ENCODE measurements at places on chromosomes 13 and 19. TPM values are rescaled to one million over a fixed set of nuclear protein-coding genes. Genes with fewer than 3 reads are reported as not detected.
A peak's percentile ranks its signal among the peaks of the same experiment; 100 is the strongest.

The COMMD6 gene
- total RNA-seq, result 108 TPM

The URAD gene
- not detected for total RNA-seq

The PLEKHF1 gene
- 5.5 TPM for total RNA-seq

The SLC25A41 gene
- 0.93 TPM for total RNA-seq

The SLC25A15 gene
- total RNA-seq, result 24.5 TPM

The TMC4 gene
- 60.3 TPM for total RNA-seq

The POU2F2 gene
- total RNA-seq, result 0.89 TPM

The SLC46A3 gene
- 0.93 TPM for total RNA-seq

The KCNRG gene
- total RNA-seq, result 2.5 TPM

The FUT3 gene
- 2.6 TPM for total RNA-seq

The MEIOSIN gene
- 2.1 TPM for total RNA-seq

The C1QTNF9B gene
- not detected for total RNA-seq

- no peak for DNase-seq
Observed at GRCh38 chr13:71864986-71865873, 1.8 kb downstream of the DACH1 start.

GRCh38 chr19:19388568-19389555 lies 16.6 kb upstream of the GATAD2A start:
- DNase-seq, result no peak

DNA sequence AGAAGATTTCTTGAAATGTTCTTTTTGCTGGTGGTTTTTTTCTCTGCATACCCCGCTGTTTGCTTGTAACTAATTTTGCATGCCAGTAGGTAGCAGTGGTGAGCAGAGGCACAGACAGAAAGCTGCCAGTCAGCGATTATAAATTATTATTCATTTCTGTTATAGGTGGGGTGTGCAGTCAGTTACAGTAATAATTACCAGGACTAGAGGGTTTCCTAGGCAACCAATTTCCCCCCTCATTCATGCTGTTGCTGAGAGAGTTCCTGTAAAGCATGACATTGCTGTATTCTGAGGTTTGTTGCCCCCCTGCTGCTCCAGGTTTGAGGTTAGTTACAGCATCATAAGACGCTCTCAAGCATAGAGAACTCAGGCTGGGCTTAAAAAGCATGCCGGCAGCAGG lies 104.5 kb downstream of the URI1 start:
- DNase-seq, result no peak

DNA sequence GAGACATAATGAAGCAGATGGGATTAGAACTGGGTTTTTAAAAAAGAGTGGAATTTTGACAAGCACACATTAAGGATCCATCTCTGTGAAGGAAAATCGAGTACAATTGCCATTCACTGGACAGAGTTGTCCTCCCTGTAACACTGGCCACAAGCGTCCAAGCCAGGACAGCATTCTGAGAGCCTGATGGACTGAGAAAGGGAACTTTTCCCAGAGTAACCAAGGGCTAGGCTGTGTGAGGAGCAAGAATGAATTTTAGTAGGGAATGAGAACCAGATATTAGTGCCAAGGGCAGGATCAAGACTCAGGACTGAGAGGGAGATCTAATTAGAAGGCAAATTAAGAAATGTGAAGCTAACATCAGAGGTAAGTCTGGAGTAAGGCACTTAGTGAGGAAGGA lies 73.1 kb downstream of the DCLK1 start:
- no peak for DNase-seq

- no peak for DNase-seq
Observed at GRCh38 chr19:56014765-56015164, 28.2 kb downstream of the NLRP5 start.

DNA sequence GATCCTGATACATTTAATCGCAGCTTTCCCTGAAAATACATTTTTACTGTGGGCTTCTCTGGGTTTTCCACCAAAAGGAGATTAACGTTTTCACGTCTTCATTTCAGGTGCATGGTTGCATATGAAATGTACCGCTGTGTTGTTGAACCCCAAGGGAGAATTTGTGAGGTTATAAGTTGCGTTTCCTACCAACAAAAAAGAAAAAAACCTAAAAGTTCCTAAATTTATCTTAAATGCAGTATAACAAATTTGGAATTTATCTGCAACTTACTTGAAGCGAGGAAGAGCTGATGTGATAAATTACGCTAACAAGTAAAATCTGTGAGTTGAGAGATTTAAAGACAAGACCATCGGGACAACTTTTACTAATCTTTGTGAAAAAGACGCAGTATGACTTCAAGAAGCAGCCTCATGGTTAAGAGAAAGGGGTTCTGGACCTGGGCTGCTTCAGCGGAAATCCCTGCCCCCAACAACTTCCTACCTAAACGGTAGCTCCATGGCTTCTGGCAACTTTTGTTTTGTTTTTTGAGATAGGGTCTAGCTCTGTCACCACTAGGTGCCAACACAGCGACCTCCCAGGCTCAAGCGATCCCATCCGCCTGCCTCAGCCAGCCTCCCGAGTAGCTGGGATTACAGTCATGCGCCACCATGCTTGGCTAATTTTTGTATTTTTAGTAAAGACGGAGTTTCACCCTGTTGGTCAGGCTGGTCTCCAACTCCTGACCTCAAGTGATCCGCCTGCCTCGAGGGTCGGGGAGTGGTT lies 958 bp upstream of the OBI1 start:
- no peak for DNase-seq

GRCh38 chr19:44872661-44873060 lies 18.4 kb upstream of the TOMM40 start:
- no peak for DNase-seq

GRCh38 chr13:45141369-45141768 lies 21.1 kb downstream of the GTF2F2 start:
- DNase-seq, result no peak

GRCh38 chr19:38554676-38555141 lies 63.0 kb downstream of the MAP4K1 start:
- DNase-seq, result no peak

GRCh38 chr13:36088463-36088862 lies 42.7 kb downstream of the DCLK1 start:
- no peak for DNase-seq

GRCh38 chr13:37381502-37381901 lies 217.1 kb downstream of the POSTN start:
- DNase-seq, result no peak

GRCh38 chr13:97757807-97758206 lies 195.7 kb upstream of the IPO5 start:
- no peak for DNase-seq

DNA sequence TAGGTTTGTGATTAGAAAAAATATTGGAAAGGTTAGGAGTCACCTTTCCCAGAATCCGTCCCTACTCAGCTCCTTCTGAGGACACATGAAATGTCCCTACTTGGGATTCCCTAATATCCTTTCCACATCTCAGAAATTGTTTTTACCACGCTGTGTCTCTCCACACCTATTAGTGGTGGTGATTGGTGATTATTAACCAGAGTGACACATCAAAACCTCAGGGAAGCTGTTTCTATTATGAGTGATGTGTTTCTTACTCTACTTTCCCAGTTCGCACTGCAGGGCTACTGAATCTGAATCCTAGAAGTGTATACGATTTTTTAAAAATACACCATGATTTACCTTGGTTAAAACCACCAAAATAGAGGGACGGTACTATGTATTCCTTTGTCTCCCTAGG lies 460.8 kb downstream of the TBC1D4 start:
- DNase-seq, result no peak

GRCh38 chr13:19587635-19588300 lies 26.4 kb upstream of the TPTE2 start:
- DNase-seq, result peak; percentile 27

- no peak for DNase-seq
Observed at GRCh38 chr13:78881751-78882150, 222.8 kb upstream of the OBI1 start.

DNA sequence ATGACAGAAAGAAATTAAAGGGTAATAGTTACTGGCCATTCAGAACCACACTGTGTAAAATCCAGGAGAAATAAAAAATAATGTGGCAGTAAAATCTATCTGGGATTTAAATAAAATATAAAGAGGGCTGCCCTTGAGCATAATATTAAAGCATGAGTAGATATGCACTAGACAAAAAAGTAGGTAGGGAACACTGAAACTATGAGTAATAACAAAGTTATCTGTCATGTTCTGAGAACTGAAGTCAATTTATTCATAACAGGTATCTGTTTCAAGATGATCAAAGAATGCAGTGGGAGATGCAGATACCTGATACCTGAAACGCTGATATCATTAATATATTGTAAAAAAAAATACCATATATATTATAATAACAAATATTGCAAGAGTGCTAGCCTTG lies 1672.0 kb downstream of the SLITRK5 start:
- DNase-seq, result no peak

DNA sequence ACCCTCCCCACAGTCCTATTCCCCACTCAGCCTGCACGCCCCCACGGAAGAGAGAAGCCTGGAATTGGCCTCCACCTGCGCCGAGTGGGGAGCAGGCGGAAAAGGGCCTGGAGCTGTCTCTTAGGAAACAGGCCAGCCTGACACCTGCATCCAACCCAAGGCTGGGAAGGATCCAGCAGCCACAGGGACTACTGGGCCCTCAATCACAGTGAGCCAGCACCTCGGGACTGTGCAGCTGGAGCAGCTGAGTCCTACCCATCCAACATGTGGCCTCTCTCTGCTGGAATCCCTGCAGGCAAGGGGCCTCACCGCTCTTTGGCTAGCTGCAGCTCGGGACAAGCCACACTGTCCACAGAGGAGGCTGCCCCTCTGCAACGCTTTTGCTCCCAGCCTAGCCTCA lies 8.3 kb upstream of the EPHX3 start:
- no peak for DNase-seq

- DNase-seq, result no peak
Observed at GRCh38 chr19:10091895-10092641, 6.0 kb downstream of the SHFL start.

DNA sequence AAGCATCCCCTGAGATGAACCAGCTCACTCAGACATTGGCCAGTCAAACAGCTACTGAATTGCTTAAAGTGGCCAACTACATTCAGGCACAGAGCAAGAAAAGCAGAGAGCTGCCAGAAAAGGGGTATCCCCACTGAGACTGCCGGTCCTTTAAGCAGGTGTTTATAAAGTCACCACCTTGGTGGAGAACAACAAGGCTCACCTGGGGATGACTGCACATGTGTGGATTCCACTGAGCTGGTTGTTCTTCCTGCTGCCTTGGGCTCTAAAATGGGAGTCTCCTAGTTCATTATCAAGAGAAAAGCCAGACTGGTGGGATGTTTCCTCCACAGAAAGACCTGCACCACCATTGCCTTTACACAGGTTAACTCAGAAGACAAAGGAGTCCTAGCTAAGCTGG lies 51.8 kb upstream of the IPO5 start:
- no peak for DNase-seq

GRCh38 chr13:26967119-26968038 lies 204.2 kb downstream of the USP12 start:
- DNase-seq, result no peak

- no peak for DNase-seq
Observed at GRCh38 chr13:98632961-98633360, 56.1 kb upstream of the STK24 start.

DNA sequence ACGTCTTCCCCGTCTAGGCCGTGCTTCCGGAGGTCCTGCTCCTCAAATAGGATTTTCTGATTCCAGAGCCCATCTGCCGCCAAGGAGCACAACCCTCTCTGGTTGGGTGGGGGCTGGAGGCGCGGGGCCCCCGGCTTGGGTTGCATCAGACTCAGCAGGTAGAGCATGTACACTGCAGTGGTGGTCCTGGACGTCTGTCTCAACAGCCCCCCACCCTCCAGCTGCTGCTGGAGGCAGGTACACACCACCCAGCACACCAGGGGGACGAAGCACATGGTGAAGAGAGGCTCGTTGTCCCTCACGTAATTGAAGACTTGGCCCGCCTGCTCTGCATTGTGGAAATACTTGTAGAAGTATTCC lies 13.9 kb downstream of the NLRP12 start:
- no peak for DNase-seq

DNA sequence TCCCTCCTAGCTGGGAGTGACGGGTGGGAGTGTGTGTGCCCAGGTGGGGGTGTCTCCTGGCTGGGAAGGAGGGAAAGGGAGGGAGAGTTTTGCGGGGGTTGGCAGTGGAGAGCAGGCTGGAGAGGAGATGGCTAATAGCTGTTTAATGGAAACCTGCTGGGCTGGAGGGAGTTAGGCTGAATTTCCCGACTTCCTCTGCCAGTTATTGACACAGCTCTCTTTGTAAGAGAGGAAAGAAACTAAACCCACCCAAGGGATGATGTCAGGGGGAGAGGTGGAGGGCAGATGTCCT lies 10.2 kb upstream of the ILF3 start:
- no peak for DNase-seq

- no peak for DNase-seq
Observed at GRCh38 chr13:39317291-39317690, 279.0 kb downstream of the NHLRC3 start.

DNA sequence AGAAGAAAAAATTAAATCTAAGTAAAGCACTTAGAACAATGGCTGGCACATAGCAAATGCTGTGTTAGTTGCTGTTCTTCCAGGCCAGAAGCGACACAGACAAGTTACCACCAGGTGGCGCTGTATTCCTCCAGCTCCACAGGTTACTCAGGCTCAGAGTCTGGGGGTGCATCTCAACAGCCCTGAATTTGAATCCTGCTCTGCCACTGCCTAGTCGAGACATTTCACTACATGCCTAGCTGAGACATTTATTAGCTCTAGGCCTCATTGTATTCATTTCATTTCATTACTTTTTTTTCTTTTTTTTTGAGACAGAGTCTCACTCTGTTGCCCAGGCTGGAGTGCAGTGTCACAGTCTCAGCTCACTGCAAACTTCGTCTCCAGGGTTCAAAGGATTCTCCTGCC lies 16.4 kb upstream of the CYP2B6 start:
- DNase-seq, result peak; percentile 64

GRCh38 chr13:101965096-101965495 lies 436.8 kb downstream of the FGF14 start:
- DNase-seq, result no peak

GRCh38 chr19:10747674-10748073 lies 29.8 kb downstream of the DNM2 start:
- DNase-seq, result no peak

GRCh38 chr19:32599736-32600157 lies 18.8 kb downstream of the PDCD5 start:
- peak; percentile 55 for DNase-seq

DNA sequence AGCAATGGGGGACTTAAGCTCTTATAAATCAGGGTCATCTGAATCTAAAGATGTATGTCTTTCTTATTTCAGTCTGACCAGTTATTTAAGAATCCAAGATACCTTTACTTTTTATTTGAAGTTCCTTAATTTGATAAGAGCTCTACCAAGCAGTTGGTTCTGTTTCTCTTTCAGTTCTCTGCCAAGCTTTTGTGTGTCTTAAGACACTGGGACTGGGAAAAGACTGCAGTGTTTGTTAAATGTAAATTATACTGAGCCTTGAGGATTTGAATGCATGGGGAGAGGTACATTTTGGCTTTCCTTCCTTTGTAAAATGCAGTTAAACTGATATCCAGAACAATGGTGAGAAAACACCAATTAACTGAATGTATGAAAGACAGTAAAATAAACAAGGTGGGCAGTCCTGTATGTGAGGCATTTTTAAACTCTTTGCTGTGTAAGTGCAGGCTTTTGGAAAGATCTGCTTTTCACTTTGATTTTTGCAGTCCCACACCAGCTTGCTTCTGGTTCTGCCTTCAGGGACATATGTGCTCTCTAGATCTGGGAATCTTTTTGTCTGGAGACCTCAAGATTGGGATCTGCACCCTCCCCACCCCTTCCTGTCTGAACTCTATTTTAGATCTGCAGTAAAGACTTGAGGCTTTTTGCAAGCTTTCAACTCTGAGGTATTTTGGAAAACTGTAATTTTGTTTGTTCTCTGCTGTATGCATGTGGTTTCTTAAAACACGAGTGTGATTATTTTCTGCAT lies 77.6 kb downstream of the LRCH1 start:
- DNase-seq, result no peak

GRCh38 chr19:39236527-39236926 lies 8.3 kb downstream of the IFNL3 start:
- no peak for DNase-seq
